ENCODE measurements at places on chromosomes 6 and 20.
A peak's percentile ranks its signal among the peaks of the same experiment; 100 is the strongest.

DNA sequence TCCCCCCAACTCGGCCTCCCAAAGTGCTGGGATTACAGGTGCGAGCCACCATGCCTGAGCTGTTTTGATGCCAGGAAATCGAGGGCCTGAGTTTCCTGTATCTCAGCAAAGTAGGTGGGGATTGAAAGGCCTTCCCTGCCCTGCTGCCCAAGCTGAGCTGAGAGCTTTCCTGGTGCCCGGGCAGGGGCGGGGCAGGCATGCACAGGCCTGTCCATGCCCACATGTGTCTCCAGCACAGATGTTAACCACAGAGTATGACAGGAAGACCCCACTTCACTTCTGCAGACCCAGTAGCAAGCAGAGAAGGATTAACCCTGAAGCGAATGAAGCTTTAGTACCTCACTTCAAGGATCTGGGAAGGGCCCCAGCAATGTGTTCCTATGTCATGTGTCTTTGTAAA lies 66.0 kb downstream of the GPR6 start:
- peak; percentile 66 for DNase-seq

GRCh38 chr6:43627008-43627825 lies 1.8 kb downstream of the GTPBP2 start:
- DNase-seq, result peak; percentile 20

DNA sequence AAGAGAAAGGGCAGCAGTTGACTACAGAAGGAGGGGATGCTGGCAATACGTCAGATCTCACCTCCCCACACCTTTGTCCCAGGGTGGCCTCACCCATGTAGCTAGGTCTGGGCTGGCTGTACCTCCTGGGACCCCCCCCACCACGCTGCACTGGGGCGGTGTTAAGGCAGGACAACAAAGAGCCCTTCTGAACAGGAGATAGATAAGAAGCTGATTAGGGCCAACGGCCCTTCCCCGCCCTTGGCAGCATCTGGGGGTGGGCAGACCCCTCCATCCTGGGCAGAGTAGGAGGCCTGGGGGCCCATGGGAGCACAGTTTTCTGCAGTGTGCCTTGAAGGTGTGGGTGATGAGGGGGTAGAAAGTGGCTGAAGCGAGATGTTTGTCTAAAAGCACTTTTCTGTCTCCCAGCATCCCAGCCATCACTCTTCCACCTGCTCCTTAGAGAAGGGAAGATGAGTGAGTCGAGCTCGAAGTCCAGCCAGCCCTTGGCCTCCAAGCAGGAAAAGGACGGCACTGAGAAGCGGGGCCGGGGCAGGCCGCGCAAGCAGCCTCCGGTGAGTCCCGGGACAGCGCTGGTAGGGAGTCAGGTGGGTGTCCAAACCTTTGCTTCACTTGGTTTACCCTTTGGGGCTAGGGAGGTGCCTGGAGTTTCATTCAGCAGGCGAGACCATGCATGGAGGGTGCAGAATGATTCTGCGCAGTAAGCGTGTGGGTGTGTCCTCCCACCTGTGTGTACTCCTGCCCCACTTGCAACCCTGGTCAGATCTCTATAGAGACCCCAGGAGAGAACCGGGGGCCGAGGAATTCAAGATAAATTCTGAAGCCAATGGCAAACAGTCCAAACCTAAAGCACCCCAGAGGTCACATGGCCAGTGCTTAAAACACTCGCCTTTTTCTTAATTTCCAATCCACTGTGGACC lies 3.9 kb downstream of the HMGA1 start:
- no peak for DNase-seq

GRCh38 chr20:57914205-57914604 lies 204.4 kb upstream of the PMEPA1 start:
- no peak for DNase-seq

- peak; percentile 78 for DNase-seq
Measured at GRCh38 chr6:42140032-42140431, 2.4 kb downstream of the C6orf132 start.

- no peak for DNase-seq
Measured at GRCh38 chr20:37823296-37823980, 79.5 kb upstream of the VSTM2L start.

DNA sequence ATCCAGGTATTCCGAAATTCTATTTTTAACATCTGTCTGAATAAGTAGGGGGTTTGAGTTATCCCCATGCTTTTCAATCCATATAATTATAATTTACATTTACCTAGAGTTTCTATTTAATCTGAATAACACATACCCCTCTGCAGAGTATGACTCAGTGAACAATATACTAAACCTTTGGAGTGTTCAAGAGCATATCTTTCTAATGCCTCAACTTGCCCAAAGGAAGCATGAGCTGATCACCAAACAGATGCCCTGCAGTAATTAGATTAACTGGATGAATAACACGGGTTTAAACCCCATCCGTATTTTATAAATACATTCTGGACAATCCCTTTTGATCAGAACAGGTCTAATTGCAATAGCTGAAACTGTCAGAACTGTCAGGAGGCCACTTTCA lies 897.1 kb downstream of the TFAP2A start:
- no peak for DNase-seq

- peak; percentile 27 for DNase-seq
Measured at GRCh38 chr20:63101781-63102720, 95.3 kb upstream of the BHLHE23 start.

- DNase-seq, result no peak
Measured at GRCh38 chr6:91744566-91744965, 1157.7 kb upstream of the MAP3K7 start.

All from KBM-7 (cell line).